ENCODE measurements at places on chromosomes 1 and 21.

- peak; percentile 78 for DNase-seq
Measured at GRCh38 chr1:211476200-211476849, 15.6 kb downstream of the RD3 start.

- no peak for DNase-seq
Measured at GRCh38 chr21:35622612-35623011, 437.7 kb downstream of the SETD4 start.

DNA sequence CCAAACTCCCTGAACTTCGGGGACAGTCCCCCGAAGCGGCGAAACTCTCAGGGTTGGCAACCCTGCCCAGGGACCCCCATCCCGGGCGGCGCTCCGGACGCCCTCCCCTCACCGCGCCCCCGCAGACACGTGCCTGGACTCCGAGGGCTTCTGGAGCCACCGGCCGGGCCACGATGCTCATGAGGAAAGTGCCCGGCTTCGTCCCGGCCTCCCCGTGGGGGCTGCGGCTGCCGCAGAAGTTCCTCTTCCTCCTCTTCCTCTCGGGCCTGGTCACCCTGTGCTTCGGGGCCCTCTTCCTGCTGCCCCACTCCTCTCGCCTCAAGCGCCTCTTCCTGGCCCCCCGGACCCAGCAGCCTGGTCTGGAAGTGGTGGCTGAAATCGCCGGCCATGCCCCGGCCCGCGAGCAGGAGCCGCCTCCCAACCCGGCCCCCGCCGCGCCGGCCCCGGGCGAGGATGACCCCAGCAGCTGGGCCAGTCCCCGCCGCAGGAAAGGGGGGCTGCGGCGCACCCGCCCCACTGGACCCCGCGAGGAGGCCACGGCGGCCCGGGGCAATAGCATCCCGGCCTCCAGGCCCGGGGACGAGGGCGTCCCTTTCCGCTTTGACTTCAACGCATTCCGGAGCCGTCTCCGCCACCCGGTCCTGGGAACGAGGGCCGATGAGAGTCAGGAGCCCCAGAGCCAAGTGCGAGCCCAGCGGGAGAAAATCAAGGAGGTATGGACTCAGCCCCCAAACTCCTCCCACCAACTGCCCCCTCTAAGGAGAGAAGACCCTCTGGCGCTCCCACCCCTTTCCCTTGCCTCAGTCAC is 1.2 kb downstream of the MAN1C1 start:
- peak; percentile 71 for DNase-seq

GRCh38 chr1:15994081-15994480 is 10.0 kb upstream of the SRARP start:
- DNase-seq: no peak

Measured in tibial artery (tissue), 4 donors.